Pancreas (tissue), 10 donors: ENCODE measurements at places on chromosomes 4 and X. TPM values are rescaled to one million over a fixed set of nuclear protein-coding genes. Genes with fewer than 3 reads are reported as not detected.
A peak's percentile ranks its signal among the peaks of the same experiment; 100 is the strongest.

Gene MTMR8
- 1.3 TPM for total RNA-seq

Gene FMR1
- total RNA-seq: 25.5 TPM

Gene BRS3
- not detected for total RNA-seq

Gene HSD17B13
- 0.38 TPM for total RNA-seq

Gene VSIG4
- 12.0 TPM for total RNA-seq

Gene SMIM10L2A
- 1.4 TPM for total RNA-seq

Gene RBMX2
- 9.1 TPM for total RNA-seq

GRCh38 chr4:21765810-21766407 lies 182.7 kb downstream of the KCNIP4 start:
- no peaks in the 10 kb centered on the region for H3K4me1 ChIP-seq
- H3K27ac ChIP-seq: no peak overlapping the region
- DNase-seq: no peak
- no peaks in the 10 kb centered on the region for H3K36me3 ChIP-seq
- no peaks in the 10 kb centered on the region for H3K27me3 ChIP-seq

DNA sequence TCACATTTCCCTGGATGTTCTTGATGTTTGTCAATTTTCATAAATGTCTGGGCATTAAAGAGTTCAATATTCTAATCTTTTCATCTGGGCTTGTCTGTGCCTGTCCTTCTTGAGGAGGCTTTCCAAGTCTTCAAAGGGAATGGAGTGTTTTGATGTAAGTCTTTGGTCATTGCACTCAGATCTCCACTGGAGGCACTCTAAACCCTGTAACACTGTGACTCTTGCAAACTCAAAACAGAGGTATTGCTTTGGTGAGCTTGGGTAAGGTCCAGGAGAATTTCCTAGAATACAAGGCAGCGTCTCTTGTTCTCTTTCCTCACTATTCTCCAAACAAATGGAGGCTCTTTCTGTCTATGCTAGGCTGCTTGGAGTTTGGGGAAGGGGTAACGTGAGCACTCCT lies 1118.1 kb upstream of the PABPC4L start:
- DNase-seq: no peak
- no peaks in the 10 kb centered on the region for H3K36me3 ChIP-seq
- H3K4me3 ChIP-seq: no peak overlapping the region
- no peaks in the 10 kb centered on the region for H3K27me3 ChIP-seq
- H3K27ac ChIP-seq: no peak overlapping the region

GRCh38 chrX:101397779-101398178 lies 7.0 kb downstream of the RPL36A start:
- no peaks in the 10 kb centered on the region for H3K27me3 ChIP-seq
- no peak overlapping the region for H3K4me3 ChIP-seq
- no peak overlapping the region for H3K27ac ChIP-seq
- H3K4me1 ChIP-seq: no peaks in the 10 kb centered on the region
- no peaks in the 10 kb centered on the region for H3K36me3 ChIP-seq

DNA sequence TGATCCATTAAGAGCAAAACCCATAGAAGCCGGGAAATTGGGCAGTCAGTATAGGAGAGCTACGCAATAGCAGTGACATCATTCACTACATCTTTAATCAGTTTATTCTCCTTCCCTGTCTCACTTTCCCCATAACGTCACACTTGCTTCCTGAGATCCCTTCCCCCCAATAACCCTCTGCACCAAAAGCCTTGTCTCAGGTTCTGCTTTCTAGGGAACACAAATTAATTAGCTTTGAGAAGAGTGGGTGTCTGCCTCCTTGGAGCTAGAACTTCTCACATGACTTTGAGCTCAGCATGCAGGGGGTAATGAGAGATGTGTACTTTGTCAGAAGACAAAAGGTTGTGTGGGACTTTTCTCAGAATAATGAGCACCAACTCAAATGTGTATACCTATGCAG lies 128.3 kb upstream of the MAOA start:
- H3K36me3 ChIP-seq: no peaks in the 10 kb centered on the region
- H3K27me3 ChIP-seq: peaks cover 36% of the 10 kb centered on the region

GRCh38 chrX:133897593-133898163 lies 87.7 kb downstream of the GPC3 start:
- H3K4me3 ChIP-seq: no peak overlapping the region
- no peaks in the 10 kb centered on the region for H3K4me1 ChIP-seq
- no peak for DNase-seq
- no peaks in the 10 kb centered on the region for H3K36me3 ChIP-seq
- H3K27ac ChIP-seq: no peak overlapping the region

- H3K36me3 ChIP-seq: no peaks in the 10 kb centered on the region
- DNase-seq: no peak
- no peaks in the 10 kb centered on the region for H3K4me1 ChIP-seq
- peak overlapping the region; percentile 78 for H3K27ac ChIP-seq
Measured at GRCh38 chr4:168830777-168831512, 179.1 kb downstream of the CBR4 start.

GRCh38 chr4:83552083-83552482 lies 16.2 kb downstream of the GPAT3 start:
- DNase-seq: no peak
- H3K4me3 ChIP-seq: no peak overlapping the region
- H3K27me3 ChIP-seq: no peaks in the 10 kb centered on the region
- no peaks in the 10 kb centered on the region for H3K4me1 ChIP-seq
- no peak overlapping the region for H3K27ac ChIP-seq
- H3K36me3 ChIP-seq: no peaks in the 10 kb centered on the region

DNA sequence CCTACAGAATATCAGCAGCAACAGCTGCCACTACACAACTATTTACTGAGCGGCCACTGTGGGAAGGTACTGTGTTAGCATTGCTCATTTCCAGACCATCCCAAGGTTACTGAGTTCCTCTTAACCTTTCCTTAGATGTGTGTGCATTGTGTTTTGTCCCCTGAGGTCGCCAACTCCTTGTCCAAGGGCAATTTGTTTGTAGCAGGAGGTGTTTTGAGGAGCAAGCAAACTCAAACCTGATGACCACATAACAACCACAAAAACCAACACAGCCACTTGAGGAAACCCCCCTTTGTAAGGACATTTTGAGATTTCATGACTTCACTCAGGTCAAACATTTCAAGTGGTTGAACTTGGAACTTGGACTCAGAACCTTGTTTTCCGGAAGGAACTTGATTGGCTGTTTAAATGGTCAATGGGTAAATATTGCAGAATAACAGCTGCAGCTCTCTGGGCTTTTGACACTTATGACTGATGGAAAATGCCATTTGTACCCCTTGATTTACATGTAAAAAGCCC lies 122.3 kb downstream of the MID1IP1 start:
- H3K27ac ChIP-seq: peak overlapping the region; percentile 8
- no peak overlapping the region for H3K4me3 ChIP-seq
- DNase-seq: no peak
- H3K36me3 ChIP-seq: no peaks in the 10 kb centered on the region

DNA sequence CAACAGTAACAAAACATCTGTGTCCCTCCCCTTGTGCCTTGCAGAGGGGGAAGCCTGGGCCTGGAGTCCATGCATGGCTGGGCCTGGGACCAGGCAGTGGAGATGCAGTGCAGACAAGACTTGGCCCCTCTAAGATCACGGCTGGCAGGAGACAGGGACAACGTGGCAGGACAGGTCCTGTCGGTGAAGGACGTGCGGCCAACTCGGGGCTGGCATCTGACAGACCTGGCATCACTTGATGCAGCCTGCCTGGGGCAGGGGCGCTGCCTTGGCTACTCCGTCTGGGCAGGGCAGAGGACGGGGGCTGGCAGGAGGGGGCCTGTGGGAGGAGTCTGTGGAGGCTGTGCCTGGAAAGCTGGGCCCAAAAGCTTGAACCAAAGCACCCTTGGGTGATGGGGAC lies 112.1 kb downstream of the CPZ start:
- no peaks in the 10 kb centered on the region for H3K27me3 ChIP-seq
- no peaks in the 10 kb centered on the region for H3K36me3 ChIP-seq
- no peaks in the 10 kb centered on the region for H3K4me1 ChIP-seq
- DNase-seq: no peak

DNA sequence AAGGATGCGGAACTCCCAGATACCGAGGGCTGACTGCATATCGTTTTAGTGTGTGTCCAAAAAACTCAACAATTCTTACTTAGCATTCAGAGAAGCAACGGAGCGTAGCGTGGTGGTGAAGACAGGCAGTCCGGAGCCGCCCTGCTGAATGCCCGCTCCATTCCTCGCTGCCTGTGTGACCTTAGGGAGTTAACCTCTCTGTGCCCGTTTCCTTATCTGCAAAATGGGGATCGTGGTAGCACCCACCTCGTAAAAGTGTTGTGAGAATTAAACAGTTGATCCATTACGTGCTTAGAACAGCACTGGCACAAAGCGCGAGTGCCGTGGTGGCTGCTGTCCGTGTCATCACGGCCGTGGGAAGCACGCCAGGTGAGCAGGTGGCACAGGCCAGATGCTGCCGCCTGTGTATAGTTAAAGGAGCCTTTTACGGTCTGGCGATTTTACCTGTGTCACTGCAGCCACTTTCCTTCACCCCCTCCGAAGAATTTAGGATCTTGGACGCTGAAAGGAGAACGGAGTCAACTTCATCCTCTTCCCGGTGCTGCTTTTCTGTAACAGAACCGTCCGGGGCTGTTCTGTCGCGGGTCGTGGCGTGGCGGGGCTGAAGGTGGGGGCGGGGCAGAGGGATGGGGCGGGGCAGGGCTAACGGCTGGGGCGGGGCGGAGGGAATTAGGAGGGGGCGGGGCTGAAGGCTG lies 885 bp downstream of the CCDC110 start:
- no peaks in the 10 kb centered on the region for H3K27me3 ChIP-seq
- no peaks in the 10 kb centered on the region for H3K4me1 ChIP-seq
- no peaks in the 10 kb centered on the region for H3K36me3 ChIP-seq
- peak overlapping the region; percentile 36 for H3K4me3 ChIP-seq

DNA sequence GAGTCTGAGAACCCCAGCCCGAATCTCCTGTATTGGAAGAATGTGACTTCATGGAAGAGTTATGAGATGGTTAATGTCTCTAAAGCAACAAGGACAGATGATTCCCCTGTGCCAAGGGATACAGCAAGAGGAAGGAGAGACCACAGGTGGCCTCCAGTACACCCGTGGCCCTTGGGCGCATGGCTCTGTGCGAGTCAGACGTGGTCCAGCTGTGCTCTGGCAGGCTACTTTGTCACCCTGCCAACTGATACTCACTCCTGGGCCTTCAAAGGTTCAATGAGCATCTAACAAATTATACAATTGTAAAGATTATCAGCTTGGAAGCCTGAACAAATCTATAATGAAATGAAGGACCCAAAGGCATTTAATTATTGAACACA lies 71.7 kb downstream of the NYX start:
- H3K27me3 ChIP-seq: no peaks in the 10 kb centered on the region
- H3K27ac ChIP-seq: no peak overlapping the region
- no peaks in the 10 kb centered on the region for H3K4me1 ChIP-seq
- H3K36me3 ChIP-seq: no peaks in the 10 kb centered on the region

- no peaks in the 10 kb centered on the region for H3K27me3 ChIP-seq
- H3K4me3 ChIP-seq: no peak overlapping the region
- H3K27ac ChIP-seq: no peak overlapping the region
- DNase-seq: no peak
- H3K4me1 ChIP-seq: no peaks in the 10 kb centered on the region
- no peaks in the 10 kb centered on the region for H3K36me3 ChIP-seq
Measured at GRCh38 chr4:56607926-56608325, 73.2 kb downstream of the HOPX start.

DNA sequence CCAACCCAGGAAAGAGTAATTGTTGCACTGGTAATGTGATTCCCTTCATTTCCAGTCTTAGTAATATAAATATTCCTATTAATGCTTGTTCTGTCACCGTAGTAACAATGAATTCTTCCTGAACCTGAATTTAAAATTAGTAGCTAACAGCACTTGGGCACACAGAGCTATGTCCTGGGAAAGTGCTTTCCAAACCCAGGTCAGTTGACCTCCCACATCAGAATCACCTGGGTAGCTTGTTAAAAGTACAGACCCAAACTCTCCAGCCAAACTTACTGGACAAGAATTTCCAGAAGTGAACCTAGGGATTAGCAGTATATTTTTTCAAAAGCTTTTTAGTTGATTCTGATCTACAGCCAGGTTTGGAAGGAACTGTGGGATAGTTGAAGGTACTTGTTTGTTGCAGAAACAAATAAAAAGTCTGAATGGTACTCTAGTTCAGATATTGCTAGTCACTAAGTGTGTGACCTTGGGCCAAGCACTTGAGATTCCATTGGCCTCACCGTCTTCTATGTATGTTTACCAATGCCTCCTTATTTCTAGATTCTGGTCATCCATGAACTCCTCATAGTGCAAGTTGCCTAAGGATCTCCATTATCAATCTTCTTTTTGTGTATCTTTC lies 192.9 kb upstream of the CNKSR2 start:
- H3K27me3 ChIP-seq: no peaks in the 10 kb centered on the region
- H3K27ac ChIP-seq: no peak overlapping the region
- H3K36me3 ChIP-seq: no peaks in the 10 kb centered on the region
- no peaks in the 10 kb centered on the region for H3K4me1 ChIP-seq
- no peak overlapping the region for H3K4me3 ChIP-seq
- no peak for DNase-seq

DNA sequence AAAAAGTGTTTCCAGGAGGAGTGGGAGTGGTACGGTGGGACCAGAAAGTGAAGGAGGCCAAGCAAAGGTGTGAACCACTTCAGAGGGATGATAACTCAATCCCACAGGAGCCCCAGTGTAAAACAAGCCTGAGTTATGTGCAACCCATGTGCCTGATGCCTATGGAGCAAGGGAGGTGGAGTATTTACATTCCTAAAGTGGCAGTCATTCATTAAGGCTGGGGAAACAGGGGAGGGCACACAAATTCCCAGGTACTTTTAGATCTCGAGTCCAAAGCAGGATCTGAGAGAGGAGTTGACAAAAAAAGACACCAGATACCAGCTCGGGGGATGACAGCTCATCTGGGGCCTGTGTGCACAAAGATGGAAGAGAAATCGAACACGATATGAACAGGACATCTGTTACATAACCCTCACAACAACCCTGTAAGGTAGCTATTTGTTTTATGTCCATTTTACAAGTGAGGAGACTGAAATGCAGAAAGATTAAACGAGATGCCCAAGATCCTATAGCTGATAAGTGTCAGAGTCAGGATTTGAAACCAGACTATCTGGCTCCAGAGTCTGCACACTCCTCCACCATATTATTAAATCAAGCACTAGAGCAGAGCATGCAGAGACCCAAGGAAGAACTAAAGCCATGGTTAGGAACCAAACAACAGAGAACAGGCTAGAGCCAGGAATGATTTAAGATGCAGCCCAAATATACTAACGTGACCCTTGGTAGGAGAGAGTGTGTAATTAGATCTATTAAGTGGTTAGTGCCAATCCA lies 91.9 kb upstream of the MAPK10 start:
- H3K4me1 ChIP-seq: no peaks in the 10 kb centered on the region
- H3K27ac ChIP-seq: no peak overlapping the region
- no peak for DNase-seq
- no peaks in the 10 kb centered on the region for H3K27me3 ChIP-seq
- no peak overlapping the region for H3K4me3 ChIP-seq
